HT1080 (cell line): ENCODE measurements at places on chromosomes 7 and 10. TPM values are rescaled to one million over a fixed set of nuclear protein-coding genes. Genes with fewer than 3 reads are reported as not detected.

LIPN gene
- total RNA-seq, result not detected in 2 replicates

CHN2 gene
- total RNA-seq, result not detected in 2 replicates

GIMAP6 gene
- total RNA-seq, result 1.4 and 1.6 TPM in 2 replicates

ZNF746 gene
- total RNA-seq, result 18.6 and 19.7 TPM in 2 replicates

TMEM213 gene
- not detected in 2 replicates for total RNA-seq
